ENCODE measurements at places on chromosomes 2 and 18.

DNA sequence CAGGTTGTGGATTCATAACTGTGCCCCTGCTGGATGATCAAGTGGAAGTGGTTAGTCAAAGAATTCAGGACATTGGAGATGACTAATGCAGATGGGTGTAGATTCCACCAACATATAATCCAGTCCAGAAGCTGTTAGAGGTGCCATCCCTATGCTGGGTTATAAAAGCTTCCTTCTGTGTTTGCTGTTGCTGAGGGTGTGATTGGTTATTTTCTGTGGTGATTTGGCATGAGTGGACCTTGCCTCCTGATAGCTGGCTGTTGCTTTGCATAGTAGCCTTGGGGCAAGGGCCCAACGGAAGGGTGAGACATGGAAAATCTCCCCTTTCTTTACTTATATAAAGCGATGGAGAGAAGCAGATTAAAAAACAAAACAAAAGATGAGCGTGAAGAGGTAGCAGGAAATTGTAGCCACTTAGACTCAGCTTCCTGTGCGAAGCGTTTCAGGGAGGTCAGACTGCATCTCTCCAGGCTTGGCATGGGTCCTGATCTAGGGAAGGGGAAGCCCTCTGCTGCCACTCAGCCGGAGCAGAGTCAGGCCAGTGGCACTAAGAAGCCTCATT is 190.4 kb downstream of the FMNL2 start:
- no peak for DNase-seq

- no peak for DNase-seq
Observed at GRCh38 chr2:45909171-45909565, 257.7 kb downstream of the PRKCE start.

DNA sequence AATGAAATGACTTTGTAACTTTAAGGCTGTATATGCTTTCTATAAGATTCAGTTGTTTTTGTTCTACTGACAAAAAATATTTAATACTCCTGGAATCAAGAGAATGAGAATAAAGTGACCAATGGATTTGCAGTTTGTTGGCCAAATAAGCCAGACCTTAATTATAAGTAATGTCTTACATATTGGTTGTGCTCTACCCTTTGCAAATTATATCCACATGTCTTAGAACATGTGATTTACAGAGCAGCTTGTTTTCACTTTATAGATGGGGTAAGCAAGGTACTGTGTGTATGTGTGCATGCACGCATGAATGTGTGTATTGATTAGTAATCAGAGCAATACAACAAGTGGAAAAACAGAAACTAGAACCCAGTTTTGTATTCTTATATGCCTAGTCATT is 59.1 kb downstream of the RMDN2 start:
- DNase-seq, result no peak

DNA sequence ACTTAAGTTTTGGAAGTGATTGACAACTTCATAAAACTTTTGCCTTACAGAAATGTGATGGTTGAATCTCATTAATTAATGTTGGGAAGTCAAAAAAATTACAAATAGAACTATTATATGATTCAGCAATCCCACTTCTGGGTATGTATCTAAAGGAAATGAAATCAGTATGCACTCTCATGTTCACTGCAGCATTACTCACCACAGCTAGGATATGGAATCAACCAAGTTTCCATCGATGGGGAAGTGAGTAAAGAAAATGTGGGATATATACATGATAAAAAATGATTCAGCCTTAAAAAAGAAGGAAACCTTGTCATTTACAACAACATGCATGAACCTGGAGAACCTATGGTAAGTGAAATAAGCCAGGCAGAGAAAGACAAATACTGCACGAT is 112.4 kb upstream of the WDR75 start:
- DNase-seq, result no peak

DNA sequence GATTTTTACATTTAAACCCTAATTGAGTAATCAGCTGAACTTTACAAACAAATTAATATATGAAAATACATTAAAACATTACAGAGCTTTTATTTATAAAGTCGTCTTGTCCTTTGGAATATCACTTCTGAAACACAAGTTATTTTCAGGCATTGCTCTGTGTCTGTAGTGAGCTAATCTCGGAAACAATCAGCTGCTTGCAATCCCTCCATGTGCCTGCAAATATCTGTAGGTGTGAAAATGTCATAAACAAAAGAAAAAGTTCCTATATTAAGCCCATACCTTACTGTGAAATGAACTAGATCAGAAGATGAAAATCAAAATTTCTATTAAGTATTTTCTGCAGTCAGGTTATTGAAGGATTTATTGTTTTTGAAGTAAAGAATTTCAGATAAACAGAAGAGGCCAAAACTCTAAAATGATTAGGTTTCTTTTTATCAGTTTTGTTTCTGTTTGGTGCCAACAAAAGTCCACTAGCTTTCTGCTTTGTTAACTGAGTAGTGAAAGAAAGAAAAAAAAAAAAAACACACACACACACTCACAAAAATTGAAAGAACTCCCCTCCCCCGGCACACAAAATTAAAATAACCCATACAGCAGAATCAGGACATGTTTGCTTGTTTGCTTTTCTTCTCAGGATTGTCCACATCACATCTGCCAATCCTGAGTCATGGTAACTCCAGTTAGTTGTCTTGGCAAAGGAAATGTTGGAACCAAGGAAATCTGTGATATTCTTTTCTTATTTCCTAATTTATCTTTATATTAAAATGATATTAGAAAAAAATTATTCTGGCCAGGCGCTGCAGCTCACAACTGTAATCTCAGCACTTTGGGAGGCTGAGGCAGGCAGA is 627.0 kb upstream of the SLC39A10 start:
- no peak for DNase-seq

GRCh38 chr18:56142001-56142400 is 496.4 kb downstream of the TXNL1 start:
- DNase-seq, result no peak

- no peak for DNase-seq
Observed at GRCh38 chr2:191790737-191791136, 56.2 kb downstream of the CAVIN2 start.

DNA sequence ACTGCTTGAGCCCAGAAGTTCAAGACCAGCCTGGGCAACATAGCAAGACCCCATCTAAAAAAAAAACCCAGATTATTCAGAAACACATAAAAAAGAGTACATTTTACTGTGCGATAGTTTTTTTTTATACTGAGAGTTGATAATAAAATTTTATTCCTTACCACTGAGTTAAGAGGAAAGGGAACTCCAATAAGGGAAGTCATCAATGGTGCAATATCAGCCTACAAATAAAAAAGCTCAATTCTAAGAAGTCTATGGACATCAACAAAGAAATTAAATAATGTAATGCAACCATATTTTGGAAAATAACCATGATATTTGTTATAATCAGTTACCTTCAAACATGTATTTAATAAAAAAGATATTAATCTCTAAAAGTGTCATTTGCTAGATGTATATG is 46.6 kb downstream of the PIGN start:
- no peak for DNase-seq

GRCh38 chr2:217014328-217015105 is 154.7 kb upstream of the TNP1 start:
- no peak for DNase-seq

GRCh38 chr2:53381271-53381670 is 386.3 kb upstream of the CHAC2 start:
- DNase-seq, result no peak

DNA sequence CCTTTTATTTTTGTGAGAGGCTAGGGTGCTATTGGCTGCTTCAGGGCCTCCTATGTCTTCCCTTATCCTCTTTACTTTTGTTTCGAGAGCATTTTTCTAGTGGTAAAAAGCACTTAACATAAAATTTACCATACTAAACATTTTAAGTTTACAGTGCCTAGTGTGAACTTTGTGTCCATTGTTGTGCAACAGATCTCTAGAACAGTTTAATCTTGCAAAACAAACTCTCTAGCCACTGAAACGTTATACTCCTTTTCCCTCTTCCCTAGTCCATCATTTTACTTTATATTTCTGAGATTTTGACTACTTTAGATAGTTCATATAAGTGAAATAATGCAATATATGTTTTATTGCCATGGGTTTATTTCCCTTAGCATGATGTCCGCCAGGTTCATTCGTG is 580.6 kb downstream of the THSD7B start:
- no peak for DNase-seq

GRCh38 chr18:21489119-21489750 is 111.3 kb downstream of the ESCO1 start:
- no peak for DNase-seq

DNA sequence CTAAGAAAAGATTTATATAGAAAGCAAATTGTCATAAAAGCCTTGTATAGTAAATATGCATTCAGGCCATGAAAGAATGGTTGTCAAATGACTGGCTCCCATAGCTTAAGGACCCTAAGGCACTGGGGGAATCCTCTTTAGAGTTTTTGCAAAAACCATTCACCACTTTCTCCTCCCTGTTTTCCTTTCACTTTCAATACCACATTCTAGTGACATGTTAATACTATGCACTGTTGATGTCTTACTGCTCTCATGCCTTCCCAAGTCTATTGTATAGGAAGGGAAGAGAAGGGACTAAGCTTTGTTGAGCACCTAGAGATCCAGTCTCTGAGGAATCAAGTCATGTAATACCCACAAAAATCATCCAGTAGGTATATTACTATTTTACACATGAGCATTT is 383.0 kb upstream of the LRRTM1 start:
- DNase-seq, result no peak

DNA sequence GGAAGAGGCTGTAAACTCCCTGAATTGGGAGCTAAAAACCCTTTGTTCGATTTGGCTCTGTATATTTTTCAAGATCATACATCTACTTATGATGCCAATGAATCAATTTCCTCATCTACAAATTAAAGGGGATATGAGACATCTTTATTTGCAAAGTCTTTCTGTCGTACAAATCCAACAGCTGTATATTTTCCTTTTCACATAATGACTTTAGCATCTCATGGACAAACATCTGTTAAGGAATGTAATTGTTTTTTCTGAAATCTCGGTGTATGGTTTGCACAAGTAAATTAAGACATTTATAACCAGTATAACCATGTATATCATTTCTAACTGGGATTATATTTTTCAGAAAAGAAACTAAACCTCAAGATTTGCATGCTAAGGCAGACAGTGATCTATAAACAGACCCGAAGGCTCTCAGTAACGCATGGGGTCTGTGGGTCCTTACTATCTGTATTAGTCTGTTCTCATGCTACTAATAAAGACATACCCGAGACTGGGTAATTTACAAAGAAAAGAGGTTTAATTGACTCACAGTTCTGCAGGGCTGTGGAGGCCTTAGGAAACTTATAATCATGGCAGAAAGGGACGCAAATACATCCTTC is 130.8 kb downstream of the SLC8A1 start:
- DNase-seq, result no peak

- DNase-seq, result no peak
Observed at GRCh38 chr2:239462191-239462515, 61.3 kb upstream of the HDAC4 start.

GRCh38 chr18:74856928-74857327 is 259.3 kb downstream of the ZNF407 start:
- no peak for DNase-seq

DNA sequence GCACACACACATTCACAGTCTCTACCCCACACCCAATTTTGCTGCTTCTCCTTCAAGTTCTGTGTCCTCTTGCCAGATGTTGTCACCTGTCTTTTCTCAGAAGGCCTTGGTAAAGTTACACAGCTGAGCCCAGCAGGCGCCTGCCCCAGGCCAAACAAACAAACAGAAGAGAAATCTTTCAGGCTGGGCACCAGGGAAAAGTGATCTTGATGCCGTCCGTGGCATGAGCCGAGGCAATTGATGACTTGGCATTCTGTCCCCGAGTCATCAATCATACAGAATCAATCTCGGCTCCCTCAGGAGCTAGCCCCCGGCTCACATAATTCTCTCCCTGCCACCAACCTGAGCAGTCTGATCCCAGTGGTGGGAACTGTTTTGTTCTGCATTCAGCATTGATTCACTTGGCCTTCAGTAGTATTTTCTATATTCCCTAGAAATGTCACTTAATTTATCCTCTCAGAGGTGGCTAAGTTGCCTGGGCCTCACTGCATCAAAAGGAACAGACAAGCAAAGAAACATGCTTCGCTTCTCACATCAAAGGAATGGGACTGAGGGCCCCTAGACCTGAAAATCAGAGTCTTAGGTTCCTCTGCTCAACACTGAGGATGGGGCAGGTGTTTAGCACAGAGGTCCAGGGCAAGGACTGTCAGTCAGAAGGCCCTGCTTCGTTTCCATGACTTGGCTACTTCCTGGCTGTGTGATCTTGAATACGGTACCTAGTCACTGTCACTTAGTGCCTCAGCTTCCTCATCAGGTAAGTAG is 278.8 kb upstream of the CELF4 start:
- no peak for DNase-seq

- DNase-seq, result no peak
Observed at GRCh38 chr2:10048501-10049171, 5.3 kb downstream of the KLF11 start.

DNA sequence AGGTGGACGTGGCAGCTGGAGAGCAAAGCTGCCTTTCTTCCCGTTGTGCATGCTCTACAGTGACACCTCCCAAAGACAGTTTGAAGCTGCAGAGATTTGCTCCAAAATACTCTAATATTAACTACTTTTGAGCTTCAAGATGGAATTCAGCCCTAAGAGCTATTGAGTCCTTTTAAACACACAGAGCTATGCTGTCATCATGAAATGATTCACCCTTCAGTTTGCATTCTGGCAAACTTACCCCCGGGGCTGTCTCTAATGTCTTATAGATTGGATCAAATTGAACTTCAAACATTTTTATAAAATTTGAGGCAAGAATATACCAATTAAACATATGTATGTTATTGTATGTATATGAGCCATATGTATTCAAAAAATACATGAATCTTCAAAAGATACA is 110.7 kb upstream of the EFEMP1 start:
- DNase-seq, result no peak

GRCh38 chr2:142425551-142425950 is 294.7 kb upstream of the LRP1B start:
- DNase-seq, result no peak

- DNase-seq, result no peak
Observed at GRCh38 chr18:74533666-74534065, 634 bp upstream of the CNDP1 start.

- DNase-seq, result no peak
Observed at GRCh38 chr2:129458436-129458835, 521.0 kb upstream of the RAB6C start.

GRCh38 chr2:113088213-113088992 is 20.6 kb downstream of the IL1F10 start:
- DNase-seq, result no peak

DNA sequence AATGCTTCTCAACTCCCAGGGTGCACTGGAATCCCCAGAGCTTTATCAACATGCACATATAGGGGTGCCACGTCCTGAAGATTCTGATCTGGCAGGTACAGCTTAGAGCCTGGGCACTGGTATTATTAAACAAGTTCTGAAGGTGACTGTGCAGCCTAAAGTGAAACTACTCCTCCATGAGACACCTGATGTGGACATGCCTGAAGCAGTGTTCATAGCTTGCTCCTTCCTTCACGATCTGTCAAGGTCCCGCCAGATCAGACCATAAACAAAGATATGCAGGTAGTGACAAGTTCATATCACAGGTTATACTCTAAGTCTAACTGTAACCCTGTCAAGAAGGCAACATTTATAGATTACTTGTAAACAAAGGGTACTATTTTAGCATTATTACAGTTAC is 65.3 kb upstream of the DNER start:
- DNase-seq, result no peak
